ENCODE measurements at places on chromosomes 12 and 14. TPM values are rescaled to one million over a fixed set of nuclear protein-coding genes. Genes with fewer than 3 reads are reported as not detected.

DNA sequence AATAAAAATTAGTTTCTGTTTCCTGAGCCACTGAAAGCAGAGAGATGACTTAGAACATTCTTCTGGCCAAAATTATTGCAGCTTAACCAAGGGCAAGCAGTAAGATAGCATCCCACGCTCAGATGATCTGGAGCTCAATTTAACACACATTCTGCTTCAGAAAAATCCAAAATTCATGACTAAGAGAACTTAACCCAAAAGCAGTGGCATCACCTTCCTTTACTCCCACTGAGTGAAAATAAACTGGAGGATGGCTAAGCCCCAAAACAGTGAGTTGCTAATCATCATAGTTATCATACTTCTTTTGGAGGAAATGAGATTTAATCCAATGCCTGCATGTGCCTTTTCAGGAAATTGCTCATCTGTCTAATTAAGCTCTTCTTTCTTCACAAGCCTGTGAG lies 195.4 kb downstream of the DUSP6 start:
- no peaks in the 10 kb centered on the region for H3K4me1 ChIP-seq
- DNase-seq: no peak
- H3K4me3 ChIP-seq: no peak overlapping the region
- H3K27me3 ChIP-seq: no peaks in the 10 kb centered on the region
- H3K27ac ChIP-seq: no peak overlapping the region

GRCh38 chr12:29073631-29074239 lies 75.3 kb upstream of the FAR2 start:
- no peaks in the 10 kb centered on the region for H3K36me3 ChIP-seq
- no peaks in the 10 kb centered on the region for H3K4me1 ChIP-seq
- no peak overlapping the region for H3K4me3 ChIP-seq
- no peaks in the 10 kb centered on the region for H3K27me3 ChIP-seq

The MAP4K5 gene
- 44.6 TPM for total RNA-seq

The OASL gene
- 0.82 TPM for total RNA-seq

The FGF6 gene
- total RNA-seq: not detected

The ANO4 gene
- not detected for total RNA-seq

The SELPLG gene
- total RNA-seq: 1.5 TPM

DNA sequence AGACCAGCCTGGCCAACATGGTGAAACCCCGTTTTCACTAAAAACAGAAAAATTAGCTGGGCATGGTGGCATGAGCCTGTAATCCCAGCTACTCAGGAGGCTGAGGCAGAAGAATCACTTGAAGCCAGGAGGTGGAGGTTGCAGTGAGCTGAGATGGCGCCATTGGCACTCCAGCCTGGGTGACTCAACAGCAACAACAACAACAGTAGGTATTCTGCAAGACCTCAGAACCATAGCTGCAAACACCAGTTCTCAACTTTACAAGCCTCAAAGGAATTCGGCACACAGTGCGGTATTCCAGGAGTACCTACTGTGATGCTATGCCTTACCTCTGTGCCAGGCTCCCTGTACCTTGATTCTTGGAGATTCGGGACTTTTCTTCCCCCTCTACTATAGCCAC lies 15.8 kb downstream of the FOXN3 start:
- no peaks in the 10 kb centered on the region for H3K36me3 ChIP-seq
- no peak for DNase-seq
- H3K4me3 ChIP-seq: no peak overlapping the region

GRCh38 chr12:57234571-57235016 lies 5.1 kb downstream of the SHMT2 start:
- H3K36me3 ChIP-seq: no peaks in the 10 kb centered on the region
- H3K27me3 ChIP-seq: peaks cover under 1% of the 10 kb centered on the region
- DNase-seq: no peak
- no peak overlapping the region for H3K4me3 ChIP-seq

The DNAI7 gene
- 4.8 TPM for total RNA-seq

DNA sequence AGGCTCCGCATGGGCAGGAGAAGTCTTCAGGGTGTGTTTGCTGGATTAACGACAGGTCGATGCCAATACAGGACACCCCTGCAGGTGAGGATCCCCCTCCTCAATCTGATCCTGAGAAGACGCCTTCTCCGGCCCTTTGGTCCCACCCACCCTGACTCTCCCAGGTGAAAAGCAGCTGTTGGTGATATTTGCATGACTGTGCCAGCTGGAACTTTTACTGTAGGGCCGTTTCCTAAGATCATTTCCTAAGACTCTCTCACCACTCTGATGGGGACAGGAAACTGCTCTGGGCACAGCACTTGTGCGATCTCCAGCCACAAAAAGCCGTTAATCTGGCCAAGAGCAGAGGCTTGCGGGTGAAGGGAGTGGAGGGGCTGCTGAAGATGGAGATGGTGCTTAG lies 16.8 kb upstream of the EIF5 start:
- no peak overlapping the region for H3K4me3 ChIP-seq
- no peaks in the 10 kb centered on the region for H3K27me3 ChIP-seq
- no peak for DNase-seq

DNA sequence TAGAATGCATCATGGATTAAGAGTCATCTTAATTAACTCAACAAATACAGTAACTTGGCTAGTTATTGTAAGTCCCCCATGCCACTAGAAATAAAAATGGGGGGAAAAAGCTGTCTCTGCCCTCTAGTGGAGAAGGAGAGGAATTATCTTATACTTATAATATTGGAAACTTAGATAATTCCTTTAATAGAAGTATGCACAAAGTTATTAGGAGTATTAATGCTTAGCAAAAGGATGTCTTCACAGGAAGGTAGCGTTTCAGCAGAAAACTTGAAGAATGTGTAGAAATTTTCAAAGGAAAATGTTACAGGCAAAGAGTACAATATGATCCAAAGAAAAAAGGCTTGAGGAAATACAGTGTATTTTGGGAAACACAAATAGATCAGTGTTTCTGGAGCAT lies 19.8 kb downstream of the OR5AU1 start:
- DNase-seq: no peak
- H3K27me3 ChIP-seq: no peaks in the 10 kb centered on the region
- H3K4me3 ChIP-seq: no peak overlapping the region
- no peaks in the 10 kb centered on the region for H3K36me3 ChIP-seq
- no peak overlapping the region for H3K27ac ChIP-seq

GRCh38 chr12:23546756-23547155 lies 402.7 kb downstream of the SOX5 start:
- H3K27ac ChIP-seq: no peak overlapping the region
- no peak for DNase-seq
- H3K36me3 ChIP-seq: no peaks in the 10 kb centered on the region
- no peak overlapping the region for H3K4me3 ChIP-seq
- H3K4me1 ChIP-seq: no peaks in the 10 kb centered on the region

The HOXC4 gene
- 28.6 TPM for total RNA-seq

The KLRC2 gene
- not detected for total RNA-seq

The PTPRR gene
- 9.7 TPM for total RNA-seq

The ERBB3 gene
- total RNA-seq: 9.1 TPM

DNA sequence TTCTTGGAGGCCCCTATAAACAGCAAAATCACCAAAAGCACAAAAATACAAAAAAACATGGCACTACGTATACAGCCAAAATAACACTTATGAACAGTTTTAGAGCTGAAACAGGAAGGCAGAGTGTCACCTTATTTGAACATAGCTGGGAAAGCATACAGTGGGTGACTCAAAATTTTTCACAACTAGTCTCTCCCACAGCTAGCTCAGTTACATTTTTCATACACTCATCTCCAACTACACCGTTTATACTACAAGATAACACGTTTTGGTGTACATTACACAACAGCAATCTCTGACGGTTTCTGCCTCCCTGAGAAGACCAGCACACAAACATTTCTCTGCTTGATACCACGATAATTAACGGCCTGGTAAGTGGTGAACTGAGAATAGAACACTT lies 2.9 kb downstream of the RAD52 start:
- no peak overlapping the region for H3K4me3 ChIP-seq
- H3K4me1 ChIP-seq: no peaks in the 10 kb centered on the region
- H3K27me3 ChIP-seq: no peaks in the 10 kb centered on the region
- no peaks in the 10 kb centered on the region for H3K36me3 ChIP-seq
- H3K27ac ChIP-seq: no peak overlapping the region

- no peak overlapping the region for H3K4me3 ChIP-seq
- no peaks in the 10 kb centered on the region for H3K36me3 ChIP-seq
- no peak overlapping the region for H3K27ac ChIP-seq
- DNase-seq: no peak
These were observed 107.1 kb downstream of the NPAS3 start for GRCh38 chr14:33045760-33046159.

The FICD gene
- 4.7 TPM for total RNA-seq

The CIDEB gene
- 18.6 TPM for total RNA-seq

GRCh38 chr12:130689408-130690405 lies 26.4 kb downstream of the RIMBP2 start:
- no peak overlapping the region for H3K4me3 ChIP-seq
- no peaks in the 10 kb centered on the region for H3K36me3 ChIP-seq
- H3K27ac ChIP-seq: no peak overlapping the region
- no peaks in the 10 kb centered on the region for H3K27me3 ChIP-seq

DNA sequence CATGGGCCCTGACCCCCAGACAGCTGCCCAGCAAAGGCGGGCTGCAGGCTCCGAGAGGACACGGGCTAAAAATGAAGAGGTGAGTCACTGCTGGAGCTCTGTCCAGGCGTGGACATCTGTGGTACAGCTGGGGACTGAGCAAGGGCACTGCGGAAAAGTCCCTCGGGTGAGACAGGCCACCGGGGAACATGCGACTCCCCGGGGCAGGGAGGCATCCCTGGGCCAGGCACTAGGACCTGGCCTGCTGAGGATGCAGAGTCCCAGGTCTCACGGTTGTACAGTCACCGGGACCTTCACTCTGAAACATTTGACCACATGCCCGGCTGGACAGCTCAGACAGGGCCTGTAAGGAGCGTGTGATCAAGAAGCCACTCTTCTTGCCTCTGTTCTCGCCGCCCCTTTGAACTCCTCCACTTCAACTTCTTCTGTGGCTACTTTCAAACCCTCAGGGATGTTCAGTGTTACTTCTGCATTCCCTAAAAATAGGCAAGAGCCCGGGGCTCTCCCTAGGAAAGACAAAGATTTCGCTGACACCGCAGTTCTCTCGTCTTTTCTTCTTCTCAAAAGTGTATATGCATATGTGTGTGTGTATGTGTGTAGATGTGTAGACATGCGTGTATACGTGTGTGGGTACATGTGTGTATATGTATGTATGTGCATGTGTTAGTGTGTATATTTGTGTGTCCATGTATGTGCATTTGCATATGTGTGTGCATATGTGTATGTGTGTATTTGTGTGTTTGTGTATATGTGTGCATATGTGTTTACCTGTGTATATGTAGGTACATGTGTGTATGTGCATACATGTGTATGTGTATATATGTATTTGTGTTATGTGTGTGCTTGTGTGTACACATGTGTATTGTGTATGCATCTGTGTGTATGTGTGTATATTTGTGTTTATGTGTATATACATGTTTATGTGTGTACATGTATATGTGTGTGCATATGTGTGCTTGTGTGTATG lies 5.0 kb upstream of the RFLNA start:
- DNase-seq: no peak
- H3K4me1 ChIP-seq: no peaks in the 10 kb centered on the region
- H3K27ac ChIP-seq: no peak overlapping the region

DNA sequence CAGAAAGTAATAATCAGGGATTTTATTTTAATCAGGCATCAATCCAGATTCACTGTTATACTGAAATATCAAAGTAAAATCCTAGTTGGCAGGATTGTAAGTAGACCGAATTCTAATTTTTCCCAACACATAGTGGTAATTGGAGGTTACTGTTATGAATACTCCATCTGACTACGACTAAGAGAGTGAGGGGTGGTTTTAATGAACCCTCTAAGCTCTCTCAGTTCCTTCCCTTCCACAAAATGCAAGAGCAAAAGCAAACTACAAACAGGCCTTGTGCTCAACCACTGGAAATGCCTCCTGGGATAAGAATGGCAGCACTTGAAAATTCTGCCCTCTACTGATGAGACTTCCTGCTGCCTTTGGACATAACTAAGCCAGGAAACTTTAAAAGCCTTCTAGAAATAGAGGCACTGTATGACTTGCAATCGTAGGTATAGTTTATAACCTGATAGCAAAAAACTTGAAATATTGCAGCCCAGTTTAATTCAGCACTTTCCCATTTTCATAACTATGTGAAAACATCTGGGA lies 184.8 kb downstream of the SLC16A7 start:
- H3K4me1 ChIP-seq: no peaks in the 10 kb centered on the region
- no peak overlapping the region for H3K4me3 ChIP-seq
- DNase-seq: no peak
- H3K36me3 ChIP-seq: no peaks in the 10 kb centered on the region
- H3K27ac ChIP-seq: no peak overlapping the region

Data from uterus (tissue), 4 donors.